ENCODE measurements at places on chromosomes 2 and 18.

- no peak overlapping the region for H3K27ac ChIP-seq
- no peak overlapping the region for H3K4me3 ChIP-seq
- H3K4me1 ChIP-seq = peaks cover 4% of the 10 kb centered on the region
Measured at GRCh38 chr2:36453652-36454051, 98.1 kb downstream of the CRIM1 start.

DNA sequence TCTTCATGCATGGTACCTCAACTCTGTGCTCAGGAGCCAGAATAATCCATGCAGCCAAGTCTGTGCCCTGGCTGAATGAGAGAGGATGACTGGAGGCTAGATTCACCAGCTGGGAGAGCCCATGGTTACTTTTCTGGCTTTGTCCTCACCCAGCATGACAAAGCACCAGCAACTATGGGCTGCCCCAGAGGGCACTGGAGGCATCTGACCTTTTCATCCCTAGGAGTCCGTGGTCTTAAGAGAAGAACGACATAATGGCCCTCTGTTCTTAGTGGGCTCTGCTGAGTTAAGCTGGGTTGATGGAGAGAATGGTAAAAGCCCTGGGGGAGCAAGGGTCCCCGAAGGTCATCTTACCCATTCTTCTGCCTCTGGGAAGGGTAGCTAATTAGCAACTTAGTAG, 54.6 kb upstream of the TNP1 start:
- no peak for DNase-seq
- no peak overlapping the region for H3K27ac ChIP-seq
- H3K27me3 ChIP-seq = no peaks in the 10 kb centered on the region
- no peaks in the 10 kb centered on the region for H3K36me3 ChIP-seq
- no peak overlapping the region for H3K4me3 ChIP-seq
- peaks cover 15% of the 10 kb centered on the region for H3K4me1 ChIP-seq

DNA sequence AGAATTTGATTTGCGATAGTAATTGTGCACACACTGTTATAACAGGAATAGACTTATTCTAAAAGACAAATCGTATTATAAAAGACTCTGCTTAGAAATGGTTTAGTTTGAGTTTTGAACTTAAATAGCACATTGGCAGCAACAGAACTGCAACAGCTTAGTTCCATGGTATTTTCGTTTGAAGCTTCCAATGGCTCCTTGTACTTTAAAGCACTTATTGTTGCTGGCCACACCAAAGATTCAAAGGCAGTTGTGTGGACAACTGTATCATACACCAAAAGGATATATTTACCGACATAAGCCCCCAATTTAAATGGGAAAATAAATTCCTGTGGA, 627 bp downstream of the WIPF1 start:
- no peak overlapping the region for H3K4me3 ChIP-seq
- no peak for DNase-seq
- H3K27ac ChIP-seq = peak overlapping the region; percentile 85
- H3K27me3 ChIP-seq = no peaks in the 10 kb centered on the region
- peaks cover 2% of the 10 kb centered on the region for H3K36me3 ChIP-seq

DNA sequence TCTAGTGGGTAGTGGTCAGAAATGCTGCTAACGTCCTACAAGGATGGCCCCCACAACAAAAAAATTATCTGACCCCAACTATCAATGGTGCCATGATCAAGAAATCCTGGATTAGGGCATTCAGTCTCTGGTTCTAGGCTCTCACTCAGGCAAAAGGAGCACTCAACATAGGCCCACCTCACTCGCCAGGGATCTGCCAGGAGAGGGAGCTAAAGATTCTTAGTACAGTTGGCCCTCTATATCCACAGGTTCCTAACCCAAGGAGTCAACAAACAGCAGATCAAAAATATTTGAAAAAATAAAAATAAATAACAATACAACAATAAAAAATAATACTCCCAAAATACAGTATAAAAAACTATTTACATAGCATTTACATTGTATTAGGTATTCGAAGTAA, 10.0 kb downstream of the SLC4A5 start:
- H3K36me3 ChIP-seq = peaks cover 1% of the 10 kb centered on the region
- H3K27me3 ChIP-seq = no peaks in the 10 kb centered on the region
- no peak for DNase-seq
- H3K27ac ChIP-seq = no peak overlapping the region

DNA sequence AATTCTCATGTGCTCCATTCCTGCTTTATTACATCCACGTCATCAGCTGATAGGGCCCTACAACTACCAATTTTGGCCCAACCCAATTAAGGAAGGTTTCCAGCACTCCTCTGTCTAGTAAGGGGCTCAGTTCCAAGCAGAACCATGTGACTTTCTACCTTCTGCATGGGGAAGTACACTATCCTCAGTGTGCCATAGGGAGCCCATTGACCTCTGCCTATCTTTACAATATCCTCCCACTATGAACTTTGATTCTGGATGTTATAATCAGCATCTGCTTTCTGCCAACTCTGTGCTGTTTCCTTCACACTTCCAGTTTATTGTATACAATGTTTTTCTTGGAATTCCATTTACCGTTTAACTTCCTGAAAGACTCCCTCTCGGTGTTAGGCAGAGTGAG, 53.9 kb upstream of the GCFC2 start:
- no peak overlapping the region for H3K27ac ChIP-seq
- no peak overlapping the region for H3K4me3 ChIP-seq
- H3K36me3 ChIP-seq = no peaks in the 10 kb centered on the region
- peaks cover 29% of the 10 kb centered on the region for H3K27me3 ChIP-seq

GRCh38 chr2:230985519-230986231, 10.2 kb upstream of the SPATA3 start:
- DNase-seq = no peak
- H3K4me3 ChIP-seq = no peak overlapping the region
- H3K27ac ChIP-seq = no peak overlapping the region
- H3K36me3 ChIP-seq = no peaks in the 10 kb centered on the region

DNA sequence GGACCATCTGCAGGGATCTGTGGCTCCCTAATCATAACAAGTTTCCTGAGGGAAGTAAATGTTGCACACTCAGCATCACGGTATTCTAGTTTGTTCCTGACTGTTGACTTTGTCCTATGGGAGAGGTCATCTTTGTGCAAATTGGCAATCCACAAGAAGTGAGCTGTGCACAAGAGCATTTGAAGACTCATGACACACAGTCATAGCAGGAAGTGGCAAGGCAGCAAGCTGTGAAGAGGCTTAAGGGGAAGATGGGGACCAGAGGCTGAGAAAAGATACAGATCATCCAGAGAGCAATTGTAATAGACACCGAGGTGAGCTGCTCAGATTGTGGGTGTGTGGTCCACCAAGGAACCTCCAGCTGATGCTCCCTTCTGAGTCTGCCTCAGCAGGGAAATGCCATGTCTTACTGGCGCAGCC, 2.7 kb downstream of the TNP1 start:
- DNase-seq = no peak
- H3K4me1 ChIP-seq = peaks cover 28% of the 10 kb centered on the region
- no peak overlapping the region for H3K27ac ChIP-seq
